ENCODE measurements at places on chromosomes 5 and 9. TPM values are rescaled to one million over a fixed set of nuclear protein-coding genes. Genes with fewer than 3 reads are reported as not detected.

FAM78A gene
- polyA plus RNA-seq: 48.0 TPM

DNA sequence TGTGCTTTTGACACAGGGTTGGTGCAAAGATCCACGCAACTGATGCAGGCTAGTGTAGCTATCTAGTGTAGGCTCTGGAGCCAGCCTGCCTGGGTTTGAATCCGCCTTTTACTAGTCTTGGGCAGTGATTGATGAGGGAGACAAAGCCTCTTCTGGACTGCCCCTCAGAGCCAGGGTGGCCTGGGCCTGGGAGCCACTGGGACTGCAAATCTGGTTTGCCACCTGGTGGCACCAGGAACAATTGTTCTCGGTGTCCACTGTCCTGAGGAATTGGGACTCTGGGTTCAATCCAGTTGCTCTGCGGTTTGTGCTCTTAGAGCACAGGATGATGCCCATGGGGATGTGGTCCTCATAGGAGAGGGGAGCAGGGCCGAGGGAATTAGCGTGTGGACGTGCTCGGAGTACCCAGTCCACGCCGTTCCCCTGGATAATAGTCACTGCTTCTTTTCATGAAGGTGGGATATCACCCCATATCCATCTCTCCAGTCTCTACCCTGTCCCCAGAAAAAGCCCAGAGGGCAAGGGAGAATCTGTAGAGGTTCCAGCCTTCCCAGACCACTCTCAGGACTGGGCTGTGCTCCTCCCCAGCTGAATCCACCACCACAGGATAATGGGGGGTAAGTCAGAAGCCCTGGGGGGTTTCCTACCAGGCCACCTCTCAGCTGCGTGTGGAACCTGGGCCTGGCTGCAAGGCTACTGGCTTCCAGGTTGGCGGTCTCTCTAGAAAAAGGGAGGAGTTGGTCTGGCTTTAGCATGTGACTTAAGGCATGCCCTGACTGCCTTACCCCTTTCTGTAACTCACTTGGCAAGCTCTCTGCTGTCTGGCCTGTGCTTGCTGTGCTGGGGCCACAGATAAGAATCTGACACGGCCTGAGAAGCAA, 1.9 kb downstream of the B4GALT7 start:
- DNase-seq: peak; percentile 64

NEUROG1 gene
- not detected for polyA plus RNA-seq

RMI1 gene
- 10.7 TPM for polyA plus RNA-seq

RLN1 gene
- 1.4 TPM for polyA plus RNA-seq

DNA sequence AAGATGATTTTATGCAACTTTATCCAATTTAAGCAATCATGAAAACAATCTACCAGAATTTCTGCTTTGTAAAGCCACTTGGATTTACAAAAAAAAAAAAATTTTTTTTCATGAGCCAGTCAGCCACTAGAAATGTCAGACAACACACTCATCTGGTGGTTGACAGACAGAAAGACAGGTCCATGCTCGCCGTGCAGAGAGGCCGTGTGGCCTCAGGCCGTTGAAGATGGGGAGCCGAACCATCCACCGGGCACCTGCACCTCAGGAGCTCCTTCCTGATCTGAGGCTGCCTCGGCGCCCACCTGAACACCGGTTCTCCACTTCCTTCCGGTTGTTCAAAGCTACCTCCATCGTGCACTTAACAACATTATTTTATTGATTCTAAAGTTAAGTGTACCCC, 138.0 kb upstream of the IRX4 start:
- no peak for DNase-seq

- no peak for DNase-seq
Observed at GRCh38 chr9:96457266-96457665, 7.3 kb downstream of the HABP4 start.

TRMT10B gene
- 4.9 TPM for polyA plus RNA-seq

GRCh38 chr9:84492366-84493159, 152.0 kb upstream of the SLC28A3 start:
- DNase-seq: no peak

DNA sequence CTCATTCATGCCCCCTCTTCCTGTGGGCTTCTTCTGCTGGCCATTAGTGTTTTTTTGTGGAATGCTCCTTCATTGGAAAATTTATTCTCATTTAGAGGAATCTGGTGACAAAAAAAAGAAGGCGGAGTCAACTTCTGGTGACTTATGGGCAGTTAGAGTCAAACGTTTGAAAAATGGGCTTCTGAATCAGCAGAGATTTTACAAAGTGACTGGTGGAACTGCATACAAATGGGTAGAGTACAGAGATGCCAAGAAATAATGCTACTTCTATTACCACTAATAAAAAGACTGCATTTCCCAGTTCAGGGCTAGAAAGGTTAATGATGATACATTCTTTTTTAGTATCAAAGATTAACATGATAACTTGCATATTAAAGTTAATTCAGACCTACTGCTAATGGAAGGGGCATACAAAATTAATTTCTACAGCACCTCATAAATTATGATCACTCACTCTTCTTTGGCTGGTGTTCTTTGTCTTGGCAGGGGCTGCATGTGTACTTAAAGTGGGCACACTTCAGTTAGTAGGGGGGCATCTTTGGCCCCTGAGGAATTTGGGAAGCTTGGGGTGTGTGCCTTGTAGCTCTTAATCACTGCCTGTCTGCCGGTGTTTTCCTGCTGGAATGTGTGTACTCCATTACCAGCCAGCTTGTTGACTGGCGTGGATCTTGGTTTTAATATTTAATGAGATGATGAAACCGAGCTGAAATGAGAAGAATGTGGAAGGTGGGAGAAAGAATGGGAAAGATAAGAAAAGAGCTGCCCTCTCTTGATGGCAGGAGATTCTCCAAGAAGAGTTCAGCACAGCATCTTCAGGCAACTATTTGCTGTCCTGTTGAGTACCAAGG, 148.9 kb downstream of the DOCK2 start:
- no peak for DNase-seq

PANK3 gene
- 25.2 TPM for polyA plus RNA-seq

GRCh38 chr9:135705376-135705775, 3.4 kb downstream of the KCNT1 start:
- peak; percentile 76 for DNase-seq

THG1L gene
- polyA plus RNA-seq: 14.0 TPM

DNA sequence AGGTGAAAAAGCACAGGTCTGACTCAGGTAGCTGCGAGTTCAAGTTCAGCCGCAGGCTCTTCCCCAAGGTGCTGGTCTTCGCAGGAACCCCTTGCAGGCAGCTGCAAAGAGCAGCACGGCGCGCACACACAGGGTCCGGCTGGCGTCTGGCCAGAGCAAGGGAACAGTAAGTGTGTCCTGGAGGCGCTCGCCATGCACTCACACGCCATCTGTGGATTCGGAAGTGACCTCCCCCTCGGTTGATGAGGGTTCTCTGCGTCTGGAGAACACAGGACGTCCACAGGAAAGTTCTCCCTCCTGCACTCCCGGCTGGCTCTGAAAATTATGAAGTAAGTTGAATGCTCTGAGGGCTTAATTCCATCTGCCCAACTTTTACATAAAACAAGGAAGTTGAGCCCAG, 14.0 kb upstream of the EGFL7 start:
- no peak for DNase-seq

FOXD4L3 gene
- polyA plus RNA-seq: 0.18 TPM

OR13C8 gene
- polyA plus RNA-seq: not detected

FGF1 gene
- 1.9 TPM for polyA plus RNA-seq

LCN12 gene
- 27.1 TPM for polyA plus RNA-seq

DNA sequence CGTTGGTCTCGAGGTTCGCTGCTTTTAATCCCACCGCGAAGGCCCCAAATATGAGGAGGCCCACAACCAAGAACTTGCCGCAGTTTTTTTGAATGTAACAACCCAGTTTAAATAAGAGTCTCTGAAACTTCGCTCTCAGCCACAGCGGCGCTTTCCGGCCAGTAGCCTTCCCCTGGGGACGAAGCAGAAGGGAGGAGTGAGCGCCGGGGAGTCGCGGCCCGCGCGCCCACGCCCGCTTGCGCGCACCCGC, 10.4 kb downstream of the PTCH1 start:
- peak; percentile 44 for DNase-seq

PPP3R2 gene
- polyA plus RNA-seq: 241 TPM

DNA sequence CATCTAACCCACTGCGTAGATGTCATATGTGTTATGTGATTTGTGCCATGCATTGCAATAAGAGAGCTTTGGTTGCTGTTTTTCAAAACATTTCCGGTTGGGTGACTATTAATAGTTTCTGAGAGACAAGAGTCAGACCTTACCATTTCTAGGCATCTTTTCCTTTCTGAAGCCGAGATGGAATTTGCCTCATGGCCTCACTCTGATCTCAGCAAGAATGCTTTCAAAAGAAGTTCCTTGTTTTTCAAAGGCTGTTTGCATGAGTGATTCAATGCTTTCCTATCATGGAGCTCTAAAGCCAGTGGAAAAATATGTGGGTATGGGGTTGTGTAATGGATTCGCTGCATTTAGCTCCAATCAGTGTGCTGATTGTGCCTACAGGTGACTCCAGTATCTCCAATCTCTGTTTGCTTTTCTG, 203.1 kb upstream of the PPP1R2B start:
- no peak for DNase-seq

MSX2 gene
- polyA plus RNA-seq: 15.8 TPM

- DNase-seq: peak; percentile 66
Observed at GRCh38 chr5:158899792-158900191, 199.9 kb downstream of the EBF1 start.

DNA sequence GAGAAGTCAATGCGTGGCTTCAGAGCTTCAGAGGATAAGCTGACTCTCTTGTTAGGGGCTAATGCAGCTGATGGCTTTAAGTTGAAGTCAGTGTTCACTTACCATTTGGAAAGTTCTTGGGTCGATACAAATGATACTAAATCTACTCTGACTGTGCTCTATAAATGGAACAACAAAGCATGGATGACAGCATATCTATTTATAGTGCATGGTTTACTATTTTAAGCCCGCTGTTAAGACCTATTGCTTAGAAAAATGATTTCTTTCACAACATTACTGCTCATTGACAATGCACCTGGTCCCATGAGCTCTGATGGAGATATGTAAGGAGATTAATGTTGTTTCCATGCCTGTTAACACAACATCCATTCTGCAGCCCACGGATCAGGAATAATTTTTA, 435.7 kb downstream of the MAT2B start:
- DNase-seq: no peak

- no peak for DNase-seq
Observed at GRCh38 chr5:95791751-95792150, 30.8 kb downstream of the GLRX start.

NUDT2 gene
- 21.1 TPM for polyA plus RNA-seq

ABLIM3 gene
- polyA plus RNA-seq: 8.9 TPM

- no peak for DNase-seq
Observed at GRCh38 chr9:28293369-28294090, 720.2 kb upstream of the C9orf72 start.

DNA sequence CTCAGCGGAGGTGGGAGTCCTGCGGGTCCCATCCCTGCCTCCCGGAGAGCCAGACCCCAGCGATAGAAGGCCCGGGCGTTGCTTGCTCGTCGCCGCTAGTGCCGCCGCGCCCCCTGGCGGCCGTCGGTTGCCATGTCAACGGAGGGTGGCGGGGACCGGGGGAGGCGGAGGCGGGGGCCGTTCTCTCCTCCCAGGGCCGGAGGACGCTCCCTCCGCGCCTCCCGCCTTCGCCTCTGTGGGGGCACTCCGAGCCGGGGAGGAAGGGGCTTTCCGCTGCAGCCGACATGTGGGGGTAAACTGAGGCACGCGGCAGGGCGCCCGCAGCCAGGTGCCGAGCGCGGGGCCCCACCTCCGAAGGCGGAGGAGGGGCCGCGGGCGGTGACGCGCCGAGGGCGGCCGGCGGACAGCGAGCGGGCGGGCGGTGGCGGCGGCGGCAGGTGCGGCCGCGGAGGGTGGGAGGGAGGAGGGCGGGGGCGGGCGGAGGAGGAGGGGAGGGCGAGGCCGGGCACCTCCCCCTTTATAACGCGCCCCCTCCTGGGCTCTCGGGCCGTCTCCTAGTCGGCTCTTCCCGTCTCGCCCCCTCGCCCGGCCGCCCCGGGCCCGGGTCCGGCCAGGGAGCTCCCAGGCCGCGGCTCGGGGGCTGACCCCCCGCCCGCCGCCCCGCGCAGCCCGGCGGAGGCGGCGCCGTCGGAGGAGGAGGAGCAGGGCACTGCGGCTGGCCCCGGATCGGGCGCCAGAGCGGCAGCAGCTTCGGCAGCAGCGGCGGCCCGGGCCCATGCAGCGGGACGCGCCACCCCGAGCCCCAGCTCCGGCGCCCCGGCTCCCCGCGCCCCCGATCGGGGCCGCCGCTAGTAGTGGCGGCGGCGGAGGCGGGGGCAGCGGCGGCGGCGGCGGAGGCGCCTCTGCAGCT, 556 bp upstream of the CDK9 start:
- peak; percentile 87 for DNase-seq

DNA sequence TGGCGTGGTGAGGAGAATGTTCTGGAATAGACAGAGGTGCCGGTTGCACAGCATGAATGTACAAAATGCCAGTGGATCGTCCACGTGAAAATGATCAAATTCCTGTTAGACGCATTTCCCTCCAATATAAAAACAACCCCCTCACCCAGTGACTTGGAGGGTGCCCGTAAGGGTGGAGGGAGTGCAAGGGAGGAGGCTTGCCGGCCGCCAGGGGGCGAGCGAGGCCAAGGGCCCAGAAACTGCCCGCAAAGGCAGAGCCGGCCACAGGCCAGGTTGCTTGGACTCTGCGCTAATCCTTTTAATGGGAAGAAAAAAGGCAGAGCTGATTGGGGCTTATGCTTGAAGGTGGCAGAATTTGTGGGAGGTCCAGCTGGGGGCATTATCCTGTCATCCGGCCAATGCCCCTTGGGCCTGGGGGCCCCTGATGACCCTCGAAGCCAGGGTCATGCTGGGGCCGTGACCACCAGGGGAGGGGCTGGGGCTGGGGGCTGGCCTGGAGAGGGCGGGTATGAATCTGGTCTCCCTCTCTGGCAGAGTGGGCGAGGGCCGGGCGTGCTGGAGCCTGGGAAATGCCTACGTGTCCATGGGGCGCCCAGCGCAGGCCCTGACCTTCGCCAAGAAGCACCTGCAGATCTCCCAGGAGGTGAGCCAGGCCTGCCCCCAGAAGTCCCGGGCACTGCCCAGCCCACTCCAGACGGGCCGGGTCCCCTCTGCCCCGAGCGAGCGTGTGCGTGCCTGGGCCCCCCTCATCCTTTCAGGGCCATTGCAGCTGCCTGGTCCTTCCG, 12.0 kb downstream of the GPSM1 start:
- peak; percentile 73 for DNase-seq
